ENCODE measurements at places on chromosomes 2 and 18. TPM values are rescaled to one million over a fixed set of nuclear protein-coding genes. Genes with fewer than 3 reads are reported as not detected.

WDR35 gene
- total RNA-seq, result 3.7 TPM

LRRTM4 gene
- total RNA-seq, result 0.32 TPM

POTEC gene
- not detected for total RNA-seq

KCMF1 gene
- total RNA-seq, result 81.0 TPM

FMNL2 gene
- total RNA-seq, result 11.3 TPM

CABYR gene
- total RNA-seq, result 0.38 TPM

PRKAG3 gene
- 0.18 TPM for total RNA-seq

CRYGD gene
- not detected for total RNA-seq

ASB18 gene
- 1.9 TPM for total RNA-seq

TFPI gene
- total RNA-seq, result 42.7 TPM

LYG2 gene
- total RNA-seq, result not detected

CCL20 gene
- total RNA-seq, result not detected

ID2 gene
- total RNA-seq, result 68.2 TPM

LCLAT1 gene
- total RNA-seq, result 13.4 TPM

HOXD4 gene
- 0.29 TPM for total RNA-seq

SH2D6 gene
- 0.37 TPM for total RNA-seq

AMER3 gene
- total RNA-seq, result not detected

CD302 gene
- total RNA-seq, result 25.1 TPM

GPR75 gene
- 1.6 TPM for total RNA-seq

IL1F10 gene
- total RNA-seq, result not detected

G6PC2 gene
- not detected for total RNA-seq

UGT1A4 gene
- not detected for total RNA-seq

TDRD15 gene
- total RNA-seq, result not detected

NOSTRIN gene
- total RNA-seq, result 37.6 TPM

NLRC4 gene
- total RNA-seq, result 1.7 TPM

CCDC93 gene
- 18.3 TPM for total RNA-seq

FEV gene
- total RNA-seq, result not detected

SGPP2 gene
- total RNA-seq, result 8.8 TPM

MREG gene
- total RNA-seq, result 1.1 TPM

TMEM169 gene
- total RNA-seq, result 0.13 TPM

SLC9A4 gene
- total RNA-seq, result not detected

SPR gene
- total RNA-seq, result 29.2 TPM

IMP4 gene
- total RNA-seq, result 79.3 TPM

RAD51AP2 gene
- 0.16 TPM for total RNA-seq

IL36G gene
- not detected for total RNA-seq

CCDC68 gene
- 4.9 TPM for total RNA-seq

ECEL1 gene
- 0.26 TPM for total RNA-seq

TPRKB gene
- 21.7 TPM for total RNA-seq

NYAP2 gene
- not detected for total RNA-seq

ALPI gene
- not detected for total RNA-seq

PARD6G gene
- 4.1 TPM for total RNA-seq

PKDCC gene
- total RNA-seq, result 138 TPM

DDX18 gene
- total RNA-seq, result 29.5 TPM

CAMKMT gene
- 6.6 TPM for total RNA-seq

FBLN7 gene
- total RNA-seq, result 1.1 TPM

ARHGAP15 gene
- 7.2 TPM for total RNA-seq

TCF23 gene
- total RNA-seq, result 0.24 TPM

POMC gene
- 10.6 TPM for total RNA-seq

ZAP70 gene
- 2.6 TPM for total RNA-seq

CRYBA2 gene
- not detected for total RNA-seq

CYS1 gene
- total RNA-seq, result 3.5 TPM

NFE2L2 gene
- total RNA-seq, result 69.0 TPM

GAD1 gene
- not detected for total RNA-seq

MC5R gene
- not detected for total RNA-seq

KIF3C gene
- 5.3 TPM for total RNA-seq

HSPD1 gene
- 164 TPM for total RNA-seq

SETBP1 gene
- 9.8 TPM for total RNA-seq

METTL21A gene
- total RNA-seq, result 11.9 TPM
